ENCODE measurements at places on chromosomes 3 and 15.
A peak's percentile ranks its signal among the peaks of the same experiment; 100 is the strongest.

DNA sequence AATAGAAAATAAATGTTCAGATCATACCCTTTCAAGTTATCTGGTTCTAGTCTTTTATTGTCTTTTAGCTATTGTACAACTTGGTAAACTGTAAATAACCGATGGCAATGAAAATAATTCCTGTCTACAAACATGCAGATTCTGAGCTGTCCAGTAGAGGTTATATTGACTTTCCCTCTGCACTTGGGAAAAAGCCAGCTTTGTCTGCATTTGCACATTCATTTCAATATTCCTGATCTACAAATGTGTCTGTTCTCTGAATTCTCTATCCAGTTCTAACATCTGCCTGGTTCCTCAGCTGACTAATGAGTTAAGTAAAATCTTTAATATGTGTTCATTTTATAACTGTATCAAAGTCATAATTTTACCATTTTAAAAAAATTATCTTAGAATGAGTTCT lies 408.5 kb downstream of the ERC2 start:
- no peak for DNase-seq

DNA sequence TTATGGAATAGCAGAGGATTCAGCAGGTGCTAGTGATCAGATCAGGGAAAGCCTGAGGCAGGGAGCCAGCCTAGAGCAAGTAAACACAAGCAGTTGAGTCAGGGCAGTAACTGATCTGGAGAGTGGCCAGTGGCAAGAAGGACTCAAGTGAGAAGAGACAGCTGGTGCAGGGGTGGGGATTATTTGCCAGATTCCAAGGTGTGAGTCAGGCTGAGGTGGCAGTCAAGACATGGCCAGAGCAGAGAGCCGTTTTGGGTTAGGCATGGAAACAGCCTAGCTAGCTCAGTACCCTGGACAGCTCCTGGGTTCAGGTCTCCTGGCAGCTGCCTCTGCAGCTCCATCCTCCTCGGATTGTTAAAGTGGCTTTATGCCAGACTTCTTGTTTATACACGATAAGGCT lies 281.9 kb upstream of the ONECUT1 start:
- DNase-seq = peak; percentile 74

DNA sequence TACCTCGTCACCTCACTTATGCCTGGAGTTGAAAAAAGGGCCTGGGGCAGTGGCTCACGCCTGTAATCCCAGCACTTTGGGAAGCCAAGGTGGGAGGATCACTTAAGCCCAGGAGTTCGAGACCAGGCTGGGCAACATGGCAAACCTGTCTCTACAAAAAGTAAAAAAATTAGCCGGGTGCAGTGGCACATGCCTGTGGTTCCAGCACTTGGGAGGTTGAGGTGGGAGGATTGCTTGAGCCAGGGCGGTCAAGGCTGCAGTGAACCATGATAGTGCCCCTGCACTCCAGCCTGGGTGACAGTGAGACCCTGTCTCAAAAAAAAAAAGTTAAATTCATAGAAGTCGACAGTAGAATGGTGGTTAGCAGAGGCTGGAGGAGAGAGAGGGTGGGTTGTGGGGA lies 4.6 kb upstream of the NEIL1 start:
- no peak for DNase-seq

DNA sequence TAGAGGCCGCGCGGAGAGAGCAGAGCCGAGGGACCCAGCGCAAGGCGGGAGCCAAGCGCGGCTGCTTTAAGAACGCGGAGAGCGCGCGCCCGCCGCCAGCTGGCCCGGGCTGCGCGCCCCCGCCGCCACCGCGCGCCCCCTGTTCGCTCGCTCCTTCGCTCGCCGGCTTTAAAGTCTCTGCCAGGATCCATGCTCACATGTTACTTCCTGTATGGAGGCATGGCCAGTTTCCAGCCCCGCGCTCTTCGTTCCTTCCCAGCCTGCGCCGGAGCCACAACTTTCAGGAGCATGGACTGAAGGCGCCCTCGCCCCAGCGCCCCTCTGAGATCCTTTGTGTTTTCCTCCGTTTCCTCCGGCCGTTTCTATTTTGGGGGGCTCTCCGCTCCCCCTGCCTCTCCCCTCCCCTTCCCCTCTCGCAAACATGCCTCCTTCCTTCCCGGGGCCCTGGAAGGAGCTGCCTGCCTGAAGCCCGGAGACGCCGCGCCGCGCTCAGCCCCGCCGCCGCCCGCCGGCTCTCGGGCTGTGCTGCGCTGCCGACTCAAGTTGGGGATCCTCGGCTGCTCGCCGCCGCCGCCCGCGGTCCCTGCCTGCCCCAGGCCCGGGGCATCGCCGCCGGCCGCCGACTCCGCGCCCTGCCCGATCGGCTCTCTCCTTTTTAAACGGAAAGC lies at the start of gene PTPRG:
Gene PTPRG, plus strand, starts transcription at position 198 of the 668 bp plus-strand sequence. CDS start 717 bp downstream, outside the sequence.
- DNase-seq = peak; percentile 91

DNA sequence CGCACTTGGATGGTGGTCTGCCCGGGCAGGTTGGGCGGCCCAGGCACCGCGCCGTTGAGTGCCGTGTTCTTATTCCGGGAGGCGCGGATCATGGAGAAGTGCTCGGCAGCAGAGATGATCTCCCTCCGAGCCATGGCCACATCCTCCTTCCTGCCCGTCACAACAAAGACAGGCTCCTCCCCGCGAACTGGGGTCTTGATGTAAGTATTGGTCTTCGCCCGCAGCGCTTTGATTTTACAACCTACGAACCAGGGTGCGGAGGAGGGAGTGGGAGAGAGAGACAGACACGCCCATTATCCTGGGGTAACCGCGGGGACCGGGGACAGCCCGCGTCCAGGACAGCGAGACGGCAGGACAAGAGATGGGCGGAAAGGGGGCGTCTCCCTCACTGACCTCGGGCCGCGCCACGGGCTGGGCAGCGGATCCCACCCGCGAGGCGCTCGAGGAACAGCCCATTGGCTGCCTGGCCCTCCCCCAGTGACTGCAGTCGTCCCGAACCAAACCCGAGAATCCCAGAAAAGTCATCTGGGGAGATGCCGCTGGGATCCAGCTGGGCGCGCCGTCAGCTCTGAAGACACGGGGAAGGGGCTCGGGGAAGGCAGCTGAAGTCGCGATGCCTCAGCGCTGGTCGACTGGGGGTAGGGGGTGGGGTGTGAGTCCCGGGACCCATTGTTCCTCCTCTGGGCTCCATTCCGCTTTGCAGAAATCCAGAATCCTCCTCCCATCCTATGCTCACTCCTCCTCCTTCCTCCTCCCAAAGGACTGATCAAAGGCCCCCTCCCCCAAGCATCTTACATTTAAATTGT lies 1.2 kb downstream of the MEX3B start:
- peak; percentile 59 for DNase-seq

- DNase-seq = no peak
These were observed at the start of gene MBNL1 for GRCh38 chr3:152268555-152269055. Gene MBNL1, plus strand, starts transcription at chr3:152268929. Its CDS starts 31,265 bp downstream, at chr3:152300194.

DNA sequence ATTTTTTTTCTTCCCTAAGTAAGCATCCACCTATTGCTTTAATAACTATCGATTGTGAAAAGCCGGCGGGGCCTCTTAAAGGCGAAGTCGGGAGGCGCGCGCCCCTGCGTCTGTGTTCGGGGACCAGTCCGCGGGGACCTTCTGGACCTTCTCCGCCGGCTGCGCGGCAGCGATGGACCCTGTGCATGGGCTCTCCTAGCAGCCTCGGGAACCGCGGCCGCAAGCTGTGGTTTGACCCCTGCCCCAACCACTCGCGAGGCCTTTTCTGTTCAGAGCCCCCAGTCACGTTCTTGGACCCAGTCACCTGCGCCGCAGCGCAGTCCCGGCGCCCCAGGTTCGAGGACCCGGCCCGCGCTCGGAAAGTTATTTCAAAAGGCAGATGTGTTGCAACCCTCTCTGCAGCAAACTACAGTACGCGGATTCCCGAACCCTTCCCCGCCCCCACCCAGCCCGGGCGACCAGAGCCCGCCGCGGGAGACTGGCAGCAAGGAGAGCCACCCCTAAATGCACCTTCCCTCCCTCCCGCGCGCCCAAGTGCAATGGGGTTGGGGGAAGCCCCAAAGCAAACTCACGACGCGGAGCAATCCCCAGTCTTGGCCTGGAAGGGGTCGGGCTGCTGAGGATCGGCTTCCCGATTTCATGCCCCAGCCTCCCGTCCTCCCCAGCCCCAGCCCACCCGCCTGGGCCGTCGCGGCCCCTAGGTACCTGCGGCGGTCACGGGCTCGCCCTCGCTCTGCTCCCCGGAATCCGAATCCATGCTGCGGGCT lies 684 bp downstream of the TNFAIP8L3 start:
- DNase-seq = no peak

DNA sequence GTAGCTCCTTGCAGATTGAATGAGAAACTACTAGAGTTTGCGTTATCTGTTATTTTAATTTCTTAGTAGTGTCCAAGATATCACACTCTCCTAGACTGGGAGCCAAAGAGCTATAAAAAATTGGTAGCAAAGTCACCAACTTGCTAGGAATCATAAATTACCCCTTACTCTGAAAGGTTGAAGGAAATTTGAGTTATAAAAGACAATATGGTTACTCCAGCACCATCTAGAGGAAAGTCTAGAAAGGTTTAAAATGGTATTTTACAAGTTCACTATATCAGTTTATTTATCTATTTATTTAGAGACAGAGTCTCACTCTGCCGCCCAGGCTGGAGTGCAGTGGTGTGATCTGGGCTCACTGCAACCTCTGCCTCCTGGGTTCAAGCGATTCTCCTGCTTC lies 121.6 kb downstream of the RBPMS2 start:
- no peak for DNase-seq

- DNase-seq = no peak
These were observed 57.2 kb upstream of the RGMA start for GRCh38 chr15:93146196-93146595.

DNA sequence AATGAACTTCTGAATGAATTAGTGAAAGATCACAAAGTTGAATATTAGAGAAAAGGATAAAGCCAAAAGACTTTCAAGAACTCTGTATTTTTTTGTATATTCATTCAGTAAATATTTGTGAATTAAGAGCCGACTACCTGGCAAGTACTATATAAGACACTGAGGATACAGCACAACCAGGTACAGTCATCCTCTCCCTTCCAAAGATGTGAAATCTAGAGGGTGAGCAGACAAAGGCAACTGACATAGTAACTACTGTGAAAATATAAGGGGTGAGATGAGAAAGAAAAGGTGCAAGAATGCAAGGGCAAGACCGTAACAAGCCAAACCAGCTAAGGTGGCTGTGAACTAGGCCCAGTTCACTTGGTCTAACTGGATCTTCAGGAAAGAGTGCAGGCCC lies 974.6 kb upstream of the CFAP20DC start:
- DNase-seq = no peak

- no peak for DNase-seq
These were observed 48.5 kb downstream of the ITGA11 start for GRCh38 chr15:68383161-68384074.

- DNase-seq = no peak
These were observed 61.0 kb upstream of the PYDC2 start for GRCh38 chr3:191399918-191400317.

- DNase-seq = no peak
These were observed 29.3 kb downstream of the APPL1 start for GRCh38 chr3:57256844-57257243.

- no peak for DNase-seq
These were observed 49.0 kb upstream of the EPHA3 start for GRCh38 chr3:89058371-89058770.

- DNase-seq = no peak
These were observed 42.5 kb upstream of the SNRK start for GRCh38 chr3:43243590-43244587.

DNA sequence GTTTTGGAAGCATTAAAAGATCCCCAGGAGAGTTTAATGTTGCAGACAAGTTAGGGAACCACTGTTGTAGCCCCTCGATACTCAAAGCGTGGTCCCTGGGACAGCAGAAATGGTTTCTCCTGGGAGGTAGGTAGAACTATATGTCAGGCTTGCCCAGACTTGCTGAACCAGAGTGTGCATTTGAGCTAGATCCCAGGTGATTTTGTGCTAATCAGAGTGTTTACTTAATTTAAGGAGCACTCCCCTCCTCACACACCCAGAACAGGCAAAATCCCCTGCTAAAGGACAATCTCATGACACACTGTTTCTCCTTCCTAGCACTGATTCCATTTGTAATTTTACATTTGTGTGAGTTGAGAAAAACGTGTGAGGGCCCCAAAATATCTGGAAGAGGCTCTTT lies 24.3 kb downstream of the LMCD1 start:
- no peak for DNase-seq

GRCh38 chr15:92244703-92245102 lies 149.0 kb upstream of the ST8SIA2 start:
- no peak for DNase-seq

DNA sequence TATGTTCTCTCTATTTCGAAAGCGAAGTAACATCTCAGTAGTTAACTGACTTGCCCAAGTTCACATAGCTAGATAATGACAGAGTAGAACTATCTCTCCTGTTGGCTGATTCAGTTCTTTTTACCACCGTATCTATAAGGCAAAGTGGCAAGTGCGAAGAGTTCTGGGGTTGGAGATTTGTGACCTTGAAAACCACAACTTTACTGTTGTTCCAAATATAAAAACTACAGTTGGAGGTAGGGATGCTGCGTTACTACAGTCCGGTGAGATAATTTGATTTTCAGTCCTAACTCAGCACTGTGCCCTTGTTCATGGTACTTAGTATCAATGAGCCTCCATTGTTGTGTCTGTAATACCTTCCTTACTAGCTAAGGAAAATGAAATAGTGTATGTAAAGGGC lies 71.2 kb upstream of the GOLGA8B start:
- no peak for DNase-seq

GRCh38 chr15:38242055-38242454 lies 10.6 kb upstream of the SPRED1 start:
- no peak for DNase-seq

GRCh38 chr3:7618606-7619005 lies 757.7 kb downstream of the GRM7 start:
- DNase-seq = no peak

DNA sequence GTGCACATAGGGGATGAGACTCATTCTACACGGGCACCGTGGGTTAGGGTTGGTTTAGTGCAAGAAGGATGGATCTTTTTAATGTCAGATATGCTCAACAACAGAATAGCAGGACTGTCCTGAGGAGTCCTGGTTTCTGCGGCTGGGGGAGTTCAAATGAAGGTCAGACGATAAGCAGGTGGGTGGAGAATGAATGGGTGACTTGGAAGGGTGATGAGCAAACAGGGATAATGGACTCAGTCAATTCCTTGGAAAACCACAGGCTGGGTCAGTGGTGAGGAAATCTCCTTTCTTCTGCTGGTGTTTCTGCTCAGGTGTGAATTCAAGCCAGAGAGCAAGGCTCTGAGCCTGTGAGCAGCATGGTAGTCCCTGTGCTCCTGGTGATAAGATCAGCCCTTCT lies 59.9 kb downstream of the MESD start:
- DNase-seq = no peak

- DNase-seq = no peak
These were observed 28.9 kb upstream of the SLC35G2 start for GRCh38 chr3:136789976-136790375.

DNA sequence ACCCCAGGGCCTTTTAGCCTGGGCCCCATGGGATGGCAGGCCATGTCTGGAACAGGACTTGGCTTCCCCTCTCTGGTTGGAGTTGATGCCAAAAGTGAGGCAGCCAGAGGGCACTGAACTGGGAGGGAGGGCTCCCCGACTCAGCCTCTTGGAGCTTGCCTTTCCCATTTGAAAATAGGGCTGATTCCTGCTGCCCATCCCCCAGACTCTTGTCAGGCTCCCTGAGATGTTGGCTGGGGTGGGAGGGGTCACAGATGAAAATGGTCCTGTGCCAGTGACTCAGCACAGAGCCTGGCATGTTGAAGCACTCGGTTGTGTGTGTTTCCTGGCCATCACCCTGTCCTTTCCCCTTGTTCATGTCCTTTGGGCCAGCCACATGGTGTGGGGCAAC lies 6.6 kb downstream of the PPCDC start:
- no peak for DNase-seq

All from renal cortex interstitium (tissue), 15 donors.